NCI-H1105 (cell line): ENCODE measurements at places on chromosomes 16 and 17.

- no peak for DNase-seq
These were observed 88.2 kb downstream of the IRF8 start for GRCh38 chr16:85986931-85987749.

DNA sequence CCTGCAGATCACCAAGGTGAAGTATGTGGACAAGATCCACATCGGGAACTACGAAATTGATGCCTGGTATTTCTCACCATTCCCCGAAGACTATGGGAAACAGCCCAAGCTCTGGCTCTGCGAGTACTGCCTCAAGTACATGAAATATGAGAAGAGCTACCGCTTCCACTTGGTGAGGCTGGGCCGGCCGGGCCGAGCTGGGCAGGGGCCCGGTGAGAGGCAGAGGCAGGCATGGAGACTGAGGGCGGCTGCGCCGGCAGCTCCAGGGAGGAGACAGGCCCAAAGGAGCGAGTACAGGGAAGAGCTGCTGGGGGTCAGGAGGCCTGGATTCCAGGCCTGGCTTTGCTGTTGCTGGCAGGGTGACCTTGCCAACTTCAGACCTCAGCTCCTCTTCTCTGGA is 8.3 kb downstream of the PRSS8 start:
- no peak for DNase-seq

DNA sequence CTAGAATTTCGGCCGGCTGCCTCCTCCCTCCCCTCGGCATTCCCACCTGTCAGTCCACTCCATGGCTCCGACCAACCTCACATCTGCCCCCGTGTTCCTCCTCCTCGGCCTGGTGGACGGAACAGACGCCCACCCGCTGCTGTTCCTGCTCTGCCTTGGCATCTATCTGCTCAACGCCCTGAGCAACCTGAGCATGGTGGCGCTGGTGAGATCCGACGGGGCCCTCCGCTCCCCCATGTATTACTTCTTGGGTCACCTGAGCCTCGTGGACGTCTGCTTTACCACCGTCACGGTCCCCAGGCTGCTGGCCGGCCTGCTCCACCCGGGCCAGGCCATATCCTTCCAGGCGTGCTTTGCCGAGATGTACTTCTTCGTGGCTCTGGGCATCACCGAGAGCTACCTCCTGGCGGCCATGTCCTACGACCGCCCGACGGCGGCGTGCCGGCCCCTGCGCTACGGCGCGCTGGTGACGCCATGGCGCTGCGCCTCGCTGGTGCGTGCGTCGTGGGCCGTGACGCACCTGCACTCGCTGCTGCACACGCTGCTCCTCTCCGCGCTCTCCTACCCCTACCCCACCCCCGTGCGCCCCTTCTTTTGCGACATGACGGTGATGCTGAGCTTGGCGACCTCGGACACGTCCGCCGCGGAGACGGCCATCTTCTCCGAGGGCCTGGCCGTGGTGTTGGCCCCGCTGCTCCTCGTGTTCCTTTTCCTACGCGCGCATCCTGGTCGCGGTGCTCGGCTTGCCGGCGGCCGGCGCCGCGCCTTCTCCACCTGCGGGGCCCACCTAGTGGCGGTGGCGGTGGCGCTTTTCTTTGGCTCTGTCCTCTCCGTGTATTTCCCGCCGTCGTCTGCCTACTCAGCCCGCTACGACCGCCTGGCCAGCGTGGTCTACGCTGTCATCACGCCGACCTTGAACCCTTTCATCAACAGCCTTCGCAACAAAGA is at the start of gene OR3A2:
Gene OR3A2 (minus strand): TSS at position 440 of the 948 bp plus-strand sequence.
- DNase-seq, result no peak

DNA sequence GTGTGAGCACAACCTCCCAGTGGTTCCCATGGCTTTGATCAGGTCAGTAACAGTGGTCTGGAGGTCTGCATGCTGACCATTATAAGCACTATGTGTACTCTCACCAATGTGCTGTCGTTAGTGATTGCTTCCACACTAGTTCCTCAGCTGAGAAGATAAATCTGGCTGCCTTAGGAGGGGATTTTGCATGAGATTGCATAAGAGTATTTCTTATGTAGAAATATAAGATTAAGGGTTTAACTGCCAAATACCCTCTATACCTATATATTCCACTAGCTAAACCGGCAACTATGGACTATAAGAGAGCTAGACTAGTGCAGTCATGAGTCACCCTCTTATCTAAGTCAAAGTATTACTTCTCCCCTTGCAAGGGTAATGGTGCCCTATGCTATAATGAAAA is 580.2 kb downstream of the CDH11 start:
- DNase-seq, result no peak

GRCh38 chr17:31105991-31106390 is 11.2 kb downstream of the NF1 start:
- no peak for DNase-seq

- DNase-seq, result peak; percentile 98
These were observed 51.2 kb upstream of the DHX40 start for GRCh38 chr17:59513934-59514841.

- peak; percentile 78 for DNase-seq
These were observed 7.3 kb downstream of the CDH13 start for GRCh38 chr16:82633964-82634600.

- peak; percentile 23 for DNase-seq
These were observed 166.3 kb upstream of the FOXF1 start for GRCh38 chr16:86343796-86344585.

DNA sequence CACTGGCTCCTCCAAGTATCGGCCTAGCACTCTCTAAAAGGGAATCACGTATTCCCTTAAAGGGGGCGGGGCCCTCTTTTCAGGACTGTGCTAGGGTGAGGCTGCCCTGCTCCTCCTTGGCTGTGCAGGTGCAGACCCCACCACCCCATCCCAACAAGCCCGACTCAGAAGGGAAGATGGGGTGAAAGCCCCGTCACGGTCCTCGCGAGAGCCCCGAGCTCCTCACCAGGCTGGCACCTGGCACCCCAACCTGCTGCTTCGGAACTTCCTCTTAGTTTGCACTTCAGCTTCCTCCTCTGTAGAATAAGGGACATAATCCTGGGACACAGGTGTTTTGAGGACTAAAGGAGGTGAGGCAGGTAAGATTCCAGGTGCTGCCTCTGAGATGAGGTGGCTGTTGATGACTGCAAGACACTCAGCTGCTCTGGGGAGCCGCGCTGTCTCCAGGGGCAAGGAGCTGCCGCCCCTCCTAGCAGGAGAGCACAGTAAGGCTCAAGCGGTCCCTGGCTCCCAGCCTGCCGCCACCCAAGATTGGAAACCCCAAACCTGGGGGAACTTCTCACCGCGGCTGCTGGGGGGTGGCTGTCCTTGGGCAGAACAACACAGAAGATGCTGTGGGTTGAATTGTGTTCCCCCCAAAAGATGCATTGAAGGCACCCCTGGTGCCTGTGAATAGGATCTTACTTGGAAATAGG is 88.8 kb downstream of the MGAT5B start:
- DNase-seq, result no peak

- no peak for DNase-seq
These were observed 43.1 kb downstream of the TBX4 start for GRCh38 chr17:61495161-61495857.

GRCh38 chr17:1871756-1872155 is 42.0 kb downstream of the RPA1 start:
- DNase-seq, result no peak

DNA sequence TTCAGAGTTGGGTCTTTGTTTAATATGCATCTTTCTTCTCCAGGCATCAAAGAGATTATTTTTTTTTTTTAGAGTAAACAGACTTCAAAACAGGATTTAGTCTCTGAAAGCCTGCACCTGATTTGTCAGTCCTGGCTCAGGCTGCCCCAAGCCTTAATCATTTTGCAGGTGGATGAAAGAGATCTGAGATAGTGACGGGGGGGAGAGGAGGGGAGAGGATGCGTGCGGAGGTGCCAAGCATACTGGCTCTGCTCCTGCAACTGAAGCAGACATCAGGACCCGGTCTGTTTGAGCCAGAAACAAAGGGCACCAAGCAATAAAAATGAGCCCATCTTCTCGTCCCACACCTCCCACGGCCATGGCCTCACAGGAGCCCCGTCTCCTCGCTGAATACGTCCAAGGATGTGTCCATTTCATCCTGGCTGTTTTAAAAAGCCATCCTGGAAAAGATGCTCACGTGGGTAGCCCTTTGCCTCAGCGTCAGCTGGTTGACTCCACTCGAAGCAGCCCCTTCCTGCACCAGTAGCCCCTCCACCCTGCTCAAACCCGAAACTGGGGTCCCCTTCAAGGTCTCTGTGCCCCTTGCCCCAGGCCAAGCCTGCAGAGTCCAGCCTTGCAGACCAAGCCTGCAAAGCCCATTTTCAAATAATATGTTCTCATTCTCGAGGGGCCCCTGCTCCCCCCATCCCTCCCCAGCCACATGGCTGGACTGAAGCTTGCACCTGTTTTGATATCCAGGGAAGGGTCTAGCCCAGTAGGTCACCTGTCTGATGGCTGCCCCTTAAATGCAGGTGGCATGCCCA is 84.8 kb upstream of the TNRC6C start:
- DNase-seq, result peak; percentile 2

GRCh38 chr16:63613701-63614100 is 1508.2 kb downstream of the CDH11 start:
- no peak for DNase-seq
